CD4-positive, alpha-beta memory T cell (primary cell): ENCODE measurements at places on chromosomes 16 and 17. TPM values are rescaled to one million over a fixed set of nuclear protein-coding genes. Genes with fewer than 3 reads are reported as not detected.

SLC22A31 gene
- not detected for total RNA-seq

CCL4L2 gene
- 1.1 TPM for total RNA-seq

ACSM3 gene
- total RNA-seq, result 3.3 TPM

TLCD2 gene
- total RNA-seq, result 0.75 TPM

KRT20 gene
- not detected for total RNA-seq

CRHR1 gene
- not detected for total RNA-seq

NKD1 gene
- 4.6 TPM for total RNA-seq

GNGT2 gene
- total RNA-seq, result 3.3 TPM

HSPB9 gene
- not detected for total RNA-seq

PARD6A gene
- 8.8 TPM for total RNA-seq

CNGB1 gene
- total RNA-seq, result not detected

PDIA2 gene
- total RNA-seq, result not detected

TMEM98 gene
- total RNA-seq, result not detected

ASGR2 gene
- total RNA-seq, result not detected

COG8 gene
- 66.0 TPM for total RNA-seq

CSH1 gene
- total RNA-seq, result not detected

CACNA1H gene
- total RNA-seq, result 2.1 TPM

HBA1 gene
- 0.76 TPM for total RNA-seq

RASD1 gene
- 0.86 TPM for total RNA-seq

ALDOC gene
- 33.7 TPM for total RNA-seq

ITGAD gene
- total RNA-seq, result not detected

SPN gene
- total RNA-seq, result 175 TPM

UBE2O gene
- total RNA-seq, result 42.5 TPM

GNAO1 gene
- 10.5 TPM for total RNA-seq

HSF5 gene
- 2.4 TPM for total RNA-seq

WNT9B gene
- not detected for total RNA-seq

GGT6 gene
- not detected for total RNA-seq

TMEM88 gene
- total RNA-seq, result 7.9 TPM

ZNF646 gene
- 47.0 TPM for total RNA-seq

TBC1D3B gene
- 11.5 TPM for total RNA-seq

FBXL19 gene
- 15.6 TPM for total RNA-seq

TAT gene
- total RNA-seq, result not detected

NPIPB8 gene
- total RNA-seq, result not detected

P2RX5 gene
- 13.8 TPM for total RNA-seq

SLC38A8 gene
- total RNA-seq, result not detected
